Stimulated activated naive CD4-positive, alpha-beta T cell (primary cell): ENCODE measurements at places on chromosomes 12 and 14.

GRCh38 chr12:132106921-132107320 lies 37.2 kb downstream of the DDX51 start:
- DNase-seq, result no peak

- DNase-seq, result no peak
Observed at GRCh38 chr12:45670346-45671065, 59.0 kb upstream of the ARID2 start.

- DNase-seq, result no peak
Observed at GRCh38 chr14:90816681-90817436, 629 bp upstream of the TTC7B start.

DNA sequence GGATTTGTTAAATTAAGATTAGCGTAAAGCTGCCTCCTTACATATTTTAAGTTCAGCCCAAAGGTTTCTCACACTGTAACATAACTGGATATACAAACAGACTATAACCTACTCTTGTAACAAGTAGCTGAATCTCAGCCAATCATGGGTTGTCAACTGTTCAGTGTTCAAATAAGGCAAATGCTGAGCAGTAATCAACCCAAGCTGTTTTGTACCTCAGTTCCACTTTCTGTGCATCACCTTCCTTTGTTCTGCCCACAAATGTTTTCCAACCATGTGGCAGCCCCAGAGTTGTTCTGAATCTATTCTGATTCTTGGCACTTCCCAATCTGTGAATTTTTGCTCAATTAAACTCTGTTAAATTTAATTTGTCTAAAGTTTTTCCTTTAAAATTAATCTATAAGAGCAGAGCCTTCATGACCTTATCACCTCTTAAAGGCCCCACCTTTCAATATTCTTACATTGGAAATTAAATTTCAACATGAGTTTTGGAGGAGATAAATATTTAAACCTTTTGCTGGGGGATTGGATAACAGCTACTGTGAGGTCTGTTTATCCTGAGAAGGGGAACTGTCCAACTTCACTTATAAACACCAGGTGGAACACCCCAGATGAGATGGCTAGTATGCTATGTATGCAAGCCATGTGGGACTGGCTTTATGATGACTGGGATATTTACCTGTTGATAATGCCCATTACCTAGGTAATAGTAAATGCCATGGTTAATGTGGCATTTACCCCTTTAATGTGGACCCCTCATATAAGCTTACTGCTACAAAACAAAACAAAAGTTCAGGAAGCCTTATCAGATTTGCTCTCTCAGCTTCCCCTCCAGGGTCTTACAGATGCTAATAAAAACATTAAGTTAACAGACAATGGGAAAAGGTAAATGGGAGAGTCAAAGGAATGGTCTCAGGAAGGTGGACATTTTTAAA lies 42.2 kb upstream of the ARID2 start:
- no peak for DNase-seq

DNA sequence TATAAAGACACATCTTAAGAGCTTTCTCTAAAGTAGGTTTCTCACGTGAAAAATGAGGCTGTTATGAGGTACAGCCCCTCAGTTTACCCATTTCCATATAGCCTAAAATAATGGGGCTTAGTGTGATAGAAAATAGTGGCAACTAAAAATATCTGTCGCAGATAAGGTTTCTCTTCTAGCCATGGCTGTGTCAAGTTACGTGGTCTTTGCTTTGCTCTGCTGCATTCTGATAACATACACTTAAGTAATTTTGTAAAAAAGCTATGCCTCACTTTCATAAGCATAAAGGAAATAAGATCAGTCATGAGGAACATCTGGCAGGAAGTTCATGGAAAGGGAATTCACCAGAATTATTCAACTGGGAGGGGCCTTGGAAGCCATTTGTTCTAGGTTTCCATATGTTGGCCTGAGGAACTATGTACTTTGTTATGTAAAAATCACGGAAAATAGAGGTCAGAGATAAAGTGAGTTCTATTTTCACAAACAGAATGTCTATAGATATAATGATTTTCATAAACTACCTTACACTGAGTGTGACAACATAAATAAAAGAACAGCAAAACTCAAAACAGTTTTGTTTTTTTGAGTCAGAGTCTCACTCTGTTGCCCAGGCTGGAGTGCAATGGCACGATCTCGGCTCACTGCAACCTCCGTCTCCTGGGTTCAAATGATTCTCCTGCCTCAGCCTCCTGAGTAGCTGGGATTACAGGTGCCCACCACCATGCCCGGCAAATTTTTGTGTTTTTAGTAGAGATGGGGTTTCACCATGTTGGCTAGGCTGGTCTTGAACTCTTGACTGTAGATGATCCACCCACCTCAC lies 195.6 kb upstream of the KRR1 start:
- no peak for DNase-seq

DNA sequence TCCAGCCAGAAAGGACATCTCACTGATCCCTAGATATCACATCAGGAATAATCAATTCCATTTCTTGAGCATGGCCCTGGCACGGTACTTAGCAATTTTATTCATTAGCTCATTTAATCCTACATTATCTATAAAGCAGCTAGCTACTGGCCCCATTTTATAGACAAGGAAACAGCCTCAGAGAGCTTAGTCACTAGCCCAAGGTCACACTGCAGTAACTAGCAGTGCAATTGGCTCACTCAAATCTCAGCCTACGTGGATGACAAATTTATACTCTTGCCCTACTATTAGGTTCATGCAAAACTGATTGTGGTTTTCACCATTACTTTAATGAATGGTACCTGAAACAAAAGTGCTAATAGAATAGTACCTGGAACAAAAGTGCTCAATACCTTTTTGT lies 41.7 kb downstream of the NUAK1 start:
- DNase-seq, result no peak

GRCh38 chr14:76774821-76775694 lies 13.8 kb downstream of the VASH1 start:
- no peak for DNase-seq

GRCh38 chr14:84087986-84088531 lies 1441.9 kb upstream of the FLRT2 start:
- DNase-seq, result no peak

DNA sequence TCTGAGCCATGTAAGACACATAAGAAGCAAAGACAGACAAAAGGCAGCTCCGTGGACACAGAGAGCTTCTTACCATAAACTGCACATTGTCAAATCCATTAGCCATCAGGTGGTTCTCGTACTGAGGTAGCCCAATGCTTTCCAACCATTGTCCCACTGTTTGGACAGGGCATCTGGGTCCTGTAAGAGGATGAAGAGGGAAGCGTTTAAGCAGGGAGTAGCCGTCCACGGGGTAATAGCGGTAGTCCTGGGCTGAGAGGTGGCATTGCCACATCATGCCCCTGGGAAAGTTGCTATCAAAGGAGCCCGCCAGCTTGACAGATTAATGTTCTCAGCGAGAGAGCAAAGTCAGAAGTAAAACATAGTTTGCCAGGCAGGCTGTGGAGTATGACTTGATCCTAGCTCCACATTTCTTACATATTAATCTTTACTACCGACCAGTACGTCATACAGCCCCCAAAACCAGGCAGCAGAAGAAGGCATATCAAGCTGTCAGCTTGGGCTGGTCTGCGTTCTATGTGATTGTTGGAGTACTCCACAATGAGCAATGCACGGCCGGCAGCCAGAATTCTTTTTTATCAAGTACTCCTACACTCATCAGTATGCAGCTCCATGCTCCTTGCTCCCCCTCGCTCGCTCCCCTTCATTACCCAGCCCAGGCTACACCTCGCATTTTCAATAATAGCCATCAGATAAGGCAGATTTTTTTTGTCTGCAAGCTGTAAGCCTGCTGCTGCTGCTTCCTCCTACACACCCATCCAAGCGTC lies 493.2 kb upstream of the GARIN6 start:
- no peak for DNase-seq

GRCh38 chr12:125089083-125089482 lies 23.8 kb downstream of the AACS start:
- no peak for DNase-seq

DNA sequence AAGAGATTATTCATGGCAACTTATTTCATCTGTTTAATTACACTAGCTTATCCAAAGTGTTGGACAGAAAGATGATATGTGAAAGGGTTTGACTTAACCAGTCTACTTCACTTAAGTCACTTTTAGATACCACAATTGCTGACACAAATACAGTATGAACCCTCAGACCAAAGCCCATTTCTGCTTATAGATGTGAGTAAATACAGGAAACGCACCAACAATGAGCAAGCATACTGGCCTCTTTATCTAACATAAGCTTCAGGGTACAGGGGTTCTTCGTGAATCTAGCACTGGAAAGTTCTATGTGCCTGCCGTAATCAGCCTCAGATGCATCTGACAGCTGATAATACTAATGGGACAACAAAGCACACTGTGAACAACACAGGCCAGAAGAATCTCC lies 209.6 kb downstream of the MED13L start:
- DNase-seq, result no peak

DNA sequence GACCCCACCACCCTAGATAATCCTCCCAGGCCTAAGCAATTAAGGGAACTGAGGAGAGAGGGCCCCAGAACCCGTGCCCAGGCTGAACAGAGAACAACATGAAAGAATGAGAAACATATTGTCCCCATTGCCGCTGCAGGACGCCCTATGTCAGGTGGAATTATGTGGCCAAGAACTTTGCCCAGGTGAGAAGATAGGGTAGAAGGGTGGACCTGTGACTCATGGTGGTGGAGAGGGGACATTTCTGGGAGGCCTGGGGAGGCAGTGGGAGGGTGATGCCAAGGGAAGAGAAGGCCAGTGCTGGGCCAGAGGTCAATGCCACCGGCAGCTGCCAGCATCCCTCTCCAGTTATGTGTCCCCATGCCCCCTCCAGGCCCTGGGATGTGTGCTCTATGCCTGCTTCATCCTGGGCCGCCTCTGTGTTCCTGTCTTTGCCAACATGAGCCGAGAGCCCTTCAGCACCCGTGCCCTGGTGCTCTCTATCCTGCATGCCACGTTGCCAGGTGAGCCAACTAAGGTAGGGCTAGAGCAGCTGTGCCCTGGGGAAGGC lies 15.5 kb downstream of the SOAT2 start:
- no peak for DNase-seq

DNA sequence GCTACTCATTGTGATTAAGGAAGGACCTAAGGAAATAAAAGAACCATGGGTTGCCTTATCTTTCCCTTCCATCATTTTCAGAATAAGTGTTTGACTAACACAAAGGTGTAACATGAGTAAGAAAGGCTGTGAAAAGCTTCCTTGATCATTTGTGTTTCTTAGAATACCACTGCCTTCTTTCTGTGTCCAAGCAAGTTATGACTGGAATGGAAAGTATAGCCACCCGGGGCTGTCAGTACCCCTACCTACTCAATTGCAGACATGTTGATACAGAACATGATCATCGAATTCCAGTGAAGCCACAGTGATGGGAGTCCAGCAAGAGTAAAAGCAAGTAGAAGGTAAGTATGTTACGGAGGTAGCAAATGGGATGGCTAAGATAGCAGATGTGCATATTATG lies 209.8 kb downstream of the PELI2 start:
- DNase-seq, result no peak

DNA sequence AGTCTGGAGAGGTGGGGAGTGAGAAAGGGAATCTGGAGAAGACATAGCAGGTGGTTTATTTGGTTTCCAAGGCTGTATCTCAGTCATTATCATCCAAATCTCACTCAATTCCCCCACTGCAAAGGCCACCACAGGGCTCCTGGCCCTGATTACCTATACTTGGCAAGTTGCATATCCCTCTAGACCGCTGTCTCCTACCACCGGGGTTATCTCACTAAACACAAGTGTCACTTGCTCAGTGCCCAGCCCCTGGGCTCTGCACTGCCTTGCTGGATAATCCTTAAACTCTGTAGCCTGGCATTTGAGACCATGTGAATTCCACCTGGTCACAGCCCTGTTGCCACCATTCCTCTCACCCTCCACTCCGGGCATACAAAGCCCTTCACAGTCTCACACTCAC lies 119.0 kb downstream of the RTN1 start:
- DNase-seq, result no peak

- DNase-seq, result no peak
Observed at GRCh38 chr12:20280515-20280914, 87.8 kb upstream of the PDE3A start.

GRCh38 chr14:34496679-34497513 lies 34.9 kb upstream of the SPTSSA start:
- DNase-seq, result no peak

DNA sequence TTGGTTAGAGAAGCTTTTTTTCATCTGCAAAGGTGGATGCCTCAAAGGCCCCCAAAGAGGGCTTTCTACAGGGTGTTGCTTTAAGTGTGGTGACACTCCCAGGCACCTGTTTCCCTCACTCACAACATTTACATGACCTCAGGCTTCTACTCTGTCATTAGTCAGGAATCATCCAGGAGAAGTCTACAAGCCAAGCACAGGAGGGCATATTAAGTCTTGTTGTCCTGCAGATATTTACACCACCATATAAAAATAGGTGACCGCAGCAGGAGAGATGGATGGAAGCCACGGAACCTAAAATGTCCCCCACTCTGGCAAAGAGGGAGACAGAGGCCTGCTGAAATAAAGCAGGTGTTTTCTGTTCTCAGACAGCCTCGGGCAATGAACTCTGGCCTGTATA lies 7.5 kb upstream of the DPF3 start:
- DNase-seq, result no peak

- DNase-seq, result no peak
Observed at GRCh38 chr14:103194256-103195045, 71.2 kb downstream of the TNFAIP2 start.

DNA sequence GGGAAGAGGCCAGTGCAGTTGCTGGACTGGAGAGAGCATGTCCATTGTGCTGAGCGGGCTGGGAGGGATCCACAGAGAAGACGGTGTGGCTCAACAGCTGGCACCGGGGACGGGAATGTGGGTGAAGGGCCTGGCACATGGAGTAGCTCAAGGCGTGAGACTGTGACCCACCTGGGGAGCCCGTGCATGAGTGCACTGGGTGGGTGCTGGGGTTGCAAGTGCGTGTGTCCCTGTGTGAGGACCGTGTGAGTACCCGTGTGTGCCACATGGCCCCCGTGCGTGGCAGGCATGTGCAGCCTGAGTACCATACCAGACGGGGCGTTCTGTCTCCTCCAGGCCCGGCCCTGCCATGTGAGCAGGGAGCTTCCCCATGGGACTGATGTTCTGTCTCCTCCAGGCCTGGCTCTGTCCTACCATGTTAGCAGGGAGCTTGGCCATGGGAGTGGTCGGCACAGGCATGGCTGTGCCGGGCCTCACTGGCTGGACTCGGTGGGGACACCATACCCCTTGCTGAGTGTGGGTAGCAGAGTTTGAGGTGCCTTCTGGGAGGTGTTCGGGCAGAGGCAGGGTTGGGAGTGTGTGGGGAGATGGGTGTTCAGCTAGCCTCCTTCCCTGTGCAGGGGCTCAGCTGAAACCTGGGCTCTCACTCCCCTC lies 234.4 kb downstream of the TMEM121 start:
- DNase-seq, result no peak
